ENCODE measurements at places on chromosomes 3 and 15.
A peak's percentile ranks its signal among the peaks of the same experiment; 100 is the strongest.

DNA sequence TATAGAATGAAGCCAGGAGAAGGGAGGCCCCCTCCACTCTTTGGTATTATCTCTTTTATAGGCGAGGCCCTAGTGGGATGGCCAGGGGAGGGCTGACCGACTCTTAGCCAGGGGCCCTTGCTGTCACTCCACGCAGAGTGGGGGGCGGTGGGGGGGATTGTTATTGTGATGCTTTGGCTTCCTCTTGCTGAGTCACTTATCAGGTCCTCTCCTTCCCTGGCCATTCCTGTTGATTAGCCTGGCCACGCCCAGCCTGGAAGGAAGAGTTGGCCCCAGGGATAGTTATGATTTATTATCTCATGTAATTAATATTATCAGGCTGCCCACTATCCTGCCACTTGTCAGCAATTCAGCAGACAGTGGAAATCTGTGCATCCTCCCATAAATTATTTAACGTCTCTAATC is 25.5 kb upstream of the SKOR1 start:
- no peak for DNase-seq

DNA sequence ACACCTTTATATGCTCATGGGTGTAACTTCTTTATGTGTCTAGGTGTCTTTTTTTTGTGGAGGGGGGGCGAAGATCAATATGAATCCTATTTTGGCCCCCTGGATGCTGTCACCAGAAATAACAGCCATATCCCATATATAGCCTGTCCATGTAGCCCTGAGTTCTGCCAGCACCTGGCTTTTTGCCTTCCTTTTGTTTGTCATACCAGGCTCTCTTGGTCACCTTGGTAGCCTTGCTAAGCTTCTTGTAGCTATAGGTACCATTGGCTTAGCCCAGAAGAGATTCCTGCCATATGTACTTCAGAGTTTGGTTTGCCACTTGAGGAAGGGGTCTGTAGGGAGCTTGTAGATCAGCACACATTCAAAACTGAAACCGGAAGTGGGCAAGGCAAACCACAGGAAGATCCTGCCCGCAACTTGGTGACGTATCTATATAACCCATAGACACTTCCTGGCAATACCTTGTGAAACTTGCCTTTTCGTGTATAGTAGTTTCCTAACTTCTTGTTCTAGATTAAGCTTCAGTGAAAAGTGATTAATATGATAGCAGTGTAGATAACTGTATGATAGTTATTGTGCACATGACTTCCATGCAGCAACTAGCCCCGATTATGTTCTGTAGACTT is 11.9 kb downstream of the RASA2 start:
- DNase-seq, result peak; percentile 14

DNA sequence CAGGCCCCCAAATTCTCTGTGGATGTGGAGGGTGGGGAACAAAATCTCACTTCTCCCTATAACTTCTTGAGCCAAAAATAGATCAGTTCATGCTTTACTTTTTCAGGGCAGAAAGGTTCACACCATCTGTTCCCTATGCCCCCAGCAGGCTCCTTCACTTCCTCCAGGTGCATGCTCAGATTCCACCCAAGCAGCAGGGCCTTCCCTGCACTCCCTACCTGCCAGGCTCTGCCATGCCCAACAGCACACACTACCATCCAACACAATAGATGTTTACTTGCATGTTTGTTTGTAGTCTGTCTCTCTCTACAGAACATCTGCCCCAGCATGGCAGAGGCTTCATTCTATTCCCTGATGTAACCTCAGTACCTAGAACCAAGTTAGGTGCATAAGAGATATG is 43.3 kb downstream of the GABRB3 start:
- no peak for DNase-seq

- DNase-seq, result no peak
These were observed 193.8 kb downstream of the NR1D2 start for GRCh38 chr3:24138876-24139256.

GRCh38 chr3:143707848-143708247 is 140.4 kb downstream of the SLC9A9 start:
- no peak for DNase-seq

DNA sequence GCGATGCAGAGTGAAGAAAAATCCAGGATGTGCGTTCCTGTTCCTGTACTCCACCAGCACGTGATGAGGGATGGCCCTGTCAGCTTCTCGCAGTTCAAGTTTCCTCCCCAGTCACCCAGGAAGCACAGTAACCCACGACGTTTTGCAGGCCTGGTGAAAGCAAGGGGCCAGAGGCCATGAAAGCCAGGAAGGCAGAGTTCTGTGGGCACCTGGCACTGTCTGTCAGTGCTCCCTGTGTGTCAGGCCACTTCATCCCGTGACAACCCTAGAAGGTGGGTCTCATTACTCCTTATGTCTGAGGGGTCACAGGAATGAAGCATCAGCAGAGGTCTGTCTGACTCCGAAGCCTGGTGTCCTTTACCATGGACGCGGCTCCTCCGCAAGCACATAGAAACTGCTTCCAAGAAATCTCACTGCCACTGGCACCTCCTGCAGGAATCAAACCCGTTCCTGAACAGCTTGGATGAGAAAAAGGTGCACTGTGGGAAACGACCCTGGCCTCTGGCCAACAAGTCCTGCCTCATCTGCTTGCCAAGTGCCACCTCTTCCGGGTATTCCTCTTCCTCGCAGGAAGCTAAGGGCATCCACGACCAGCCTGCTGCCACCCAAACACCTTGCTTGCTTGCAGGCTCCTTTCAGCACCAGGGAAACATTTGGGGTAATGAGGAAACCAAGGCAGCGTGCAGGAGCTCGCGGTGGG is 14.6 kb downstream of the RAB43 start:
- DNase-seq, result no peak

DNA sequence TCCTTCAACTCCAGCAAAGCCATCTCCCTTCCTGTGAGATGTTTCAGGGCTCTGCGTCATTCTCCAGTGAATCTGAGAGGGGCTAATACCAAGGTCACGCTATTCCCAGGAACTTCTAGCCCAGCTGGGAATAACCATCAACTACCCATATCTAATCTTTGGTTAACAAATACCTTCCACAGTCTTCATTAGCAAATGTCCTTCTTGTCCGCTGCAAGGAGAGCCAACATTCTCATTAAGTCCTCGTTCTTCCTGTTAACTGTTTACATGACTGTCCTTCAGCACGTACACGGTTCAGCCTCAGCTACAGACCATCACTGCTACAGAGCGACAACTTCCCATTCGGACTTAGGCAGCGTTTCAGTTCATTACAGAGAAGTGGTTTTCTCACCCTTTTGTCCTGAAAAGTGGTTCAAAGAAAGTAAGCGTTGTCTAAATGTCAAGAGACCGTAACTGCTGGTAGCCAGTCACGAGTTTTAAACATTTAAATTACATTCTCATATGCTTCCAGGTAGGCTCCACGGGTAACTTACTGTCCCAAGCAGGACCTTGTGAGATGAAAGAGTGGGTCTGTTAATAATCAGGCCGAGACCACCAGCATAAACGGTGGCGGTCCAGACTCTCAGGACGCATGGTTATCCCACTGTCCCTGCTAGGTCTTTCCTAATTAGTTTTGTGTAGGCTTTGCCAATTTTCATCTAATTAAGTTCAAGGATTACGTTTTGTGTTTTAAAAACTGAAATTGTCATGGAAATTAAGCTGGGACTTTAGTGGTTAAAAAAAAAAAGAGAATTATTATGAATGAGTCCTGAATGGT is 63.8 kb downstream of the CHSY1 start:
- DNase-seq, result no peak

- DNase-seq, result no peak
These were observed 52.6 kb downstream of the AGTR1 start for GRCh38 chr3:148750296-148750695.

GRCh38 chr3:51712963-51713362 is 6.1 kb downstream of the GRM2 start:
- DNase-seq, result no peak

DNA sequence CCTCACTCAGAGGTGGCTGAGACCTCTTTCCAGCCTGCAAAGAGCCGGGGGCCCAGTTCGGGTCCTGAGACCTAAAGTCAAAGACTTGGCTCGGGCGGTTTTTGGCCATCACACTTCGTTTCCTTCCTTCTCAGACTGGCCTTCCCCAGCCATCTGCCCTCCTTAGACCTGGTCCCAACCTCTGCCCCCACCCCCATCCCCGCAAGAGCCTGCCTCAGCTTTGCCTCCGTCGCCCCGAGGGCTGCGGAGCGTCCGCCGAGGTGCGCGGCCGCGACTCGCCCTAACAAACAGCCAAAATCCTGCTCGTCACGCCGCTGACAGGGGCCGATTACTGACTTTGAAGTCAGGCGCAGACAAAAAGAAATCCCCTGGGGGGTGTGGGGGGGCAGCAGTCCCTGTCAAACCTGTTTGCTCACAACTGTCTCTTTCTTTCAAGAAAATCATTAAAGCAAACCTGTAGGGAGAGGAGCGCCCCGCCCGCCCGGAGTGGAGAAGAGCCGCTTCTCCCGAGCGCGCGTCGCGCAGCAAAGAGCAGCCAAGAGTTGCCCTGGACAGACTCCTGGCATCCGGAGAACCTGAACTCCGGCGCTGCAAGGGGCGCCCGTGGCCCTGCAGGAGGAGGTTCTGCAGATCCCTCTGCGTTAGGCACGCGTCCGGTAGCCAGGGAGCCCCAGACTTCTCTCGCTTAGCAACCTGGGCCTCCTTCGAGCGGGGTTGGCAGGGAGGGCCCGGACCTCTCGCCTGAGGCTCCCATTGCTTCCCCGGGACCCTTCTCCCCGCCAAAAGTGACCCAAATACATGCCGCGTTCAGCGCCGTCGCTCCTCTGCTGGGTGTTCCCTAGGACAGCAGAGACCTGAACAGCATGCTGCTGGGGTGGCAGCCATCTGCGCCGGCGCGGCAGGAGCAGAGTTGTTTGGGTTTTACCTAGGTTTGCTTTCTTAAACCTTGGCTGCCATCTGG is 4.5 kb downstream of the SOX14 start:
- DNase-seq, result no peak

DNA sequence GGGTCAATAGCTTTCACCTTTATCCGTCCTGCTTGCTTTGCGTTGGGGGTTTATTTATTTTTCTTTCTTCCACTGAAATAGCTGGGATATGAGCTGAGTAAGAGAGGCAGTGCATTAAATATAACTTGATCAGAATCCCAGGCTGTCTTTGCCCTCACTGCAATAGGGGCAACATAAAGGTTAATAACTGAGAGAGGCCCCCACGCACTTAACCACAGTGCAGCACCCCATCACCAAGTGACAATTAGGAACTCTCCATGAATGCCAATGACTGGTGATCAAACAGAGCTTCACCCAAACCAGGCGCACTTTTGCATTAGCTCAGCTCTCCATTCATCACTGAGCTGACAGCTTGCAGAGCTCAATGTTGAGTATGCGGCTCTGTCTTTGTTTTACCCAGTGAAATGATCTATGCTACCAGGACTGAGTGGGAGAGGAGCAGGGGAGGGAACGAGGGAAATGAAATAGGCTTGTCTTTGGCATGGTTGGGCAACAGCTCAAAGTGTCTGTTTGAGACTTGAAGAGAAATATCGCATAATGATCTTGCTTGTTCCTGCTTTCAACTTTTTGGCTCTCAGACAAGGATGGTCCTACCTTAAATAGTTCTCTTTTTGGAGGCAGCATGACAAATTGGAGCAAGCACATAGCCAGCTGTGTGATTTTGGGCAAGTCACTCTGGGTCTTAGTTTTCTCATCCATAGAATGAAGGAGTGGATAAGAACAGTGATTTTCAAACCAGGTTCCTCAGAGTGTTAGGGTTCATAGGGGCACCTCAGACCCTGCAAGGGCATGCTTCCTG is 14.5 kb upstream of the GLCE start:
- DNase-seq, result peak; percentile 70

DNA sequence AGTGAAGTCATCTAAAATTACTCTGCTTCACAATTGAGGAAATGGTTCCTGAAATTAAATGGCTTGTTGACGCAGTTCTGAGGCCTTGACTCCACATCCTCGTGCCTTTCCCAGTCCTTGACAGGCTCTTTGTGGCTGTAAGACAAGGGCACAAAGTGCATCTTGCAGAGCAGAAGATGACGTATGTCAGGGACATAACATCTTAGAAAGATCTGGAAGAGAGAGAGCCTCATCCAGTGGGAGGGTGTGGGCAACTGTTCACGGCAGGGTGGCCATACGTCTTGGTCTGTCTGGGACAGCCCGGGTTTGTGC is 91.0 kb downstream of the CHRNA7 start:
- no peak for DNase-seq

DNA sequence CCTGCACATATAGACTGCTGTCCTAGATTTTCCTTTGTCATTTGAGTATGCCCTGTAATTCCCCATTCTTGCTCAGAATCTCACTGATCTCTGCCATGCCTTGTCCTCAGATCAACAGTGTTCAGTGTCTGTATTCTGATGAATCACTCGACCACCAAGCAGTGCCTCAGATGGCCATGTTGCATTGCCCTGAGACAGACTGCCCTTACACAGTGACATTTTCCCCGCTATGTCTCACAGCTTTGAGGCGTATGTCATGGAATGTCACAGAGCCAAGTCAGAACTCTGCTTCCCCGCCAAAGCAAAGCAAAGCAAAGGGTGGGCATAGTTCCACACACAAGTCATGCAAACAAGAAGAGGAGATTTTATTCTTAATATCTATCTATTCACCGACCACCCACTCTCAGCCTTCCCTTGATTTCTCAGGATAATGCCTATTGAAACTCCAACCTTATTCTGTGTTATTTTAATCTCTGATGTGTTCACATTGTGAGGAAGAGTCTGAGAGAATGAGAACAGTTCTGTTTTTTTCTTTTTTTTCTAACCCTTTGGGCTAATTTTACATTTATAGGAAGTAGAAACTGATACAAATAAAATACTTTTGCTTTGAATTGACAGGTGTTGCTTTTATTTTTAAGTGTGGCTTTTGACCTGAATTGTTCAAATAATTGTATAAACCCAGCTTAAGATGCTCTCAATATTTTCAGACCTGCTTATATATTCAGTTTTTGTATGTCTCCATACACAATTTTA is 16.9 kb upstream of the PSMD6 start:
- no peak for DNase-seq

GRCh38 chr15:42591238-42591934 is 16.0 kb downstream of the STARD9 start:
- DNase-seq, result no peak

DNA sequence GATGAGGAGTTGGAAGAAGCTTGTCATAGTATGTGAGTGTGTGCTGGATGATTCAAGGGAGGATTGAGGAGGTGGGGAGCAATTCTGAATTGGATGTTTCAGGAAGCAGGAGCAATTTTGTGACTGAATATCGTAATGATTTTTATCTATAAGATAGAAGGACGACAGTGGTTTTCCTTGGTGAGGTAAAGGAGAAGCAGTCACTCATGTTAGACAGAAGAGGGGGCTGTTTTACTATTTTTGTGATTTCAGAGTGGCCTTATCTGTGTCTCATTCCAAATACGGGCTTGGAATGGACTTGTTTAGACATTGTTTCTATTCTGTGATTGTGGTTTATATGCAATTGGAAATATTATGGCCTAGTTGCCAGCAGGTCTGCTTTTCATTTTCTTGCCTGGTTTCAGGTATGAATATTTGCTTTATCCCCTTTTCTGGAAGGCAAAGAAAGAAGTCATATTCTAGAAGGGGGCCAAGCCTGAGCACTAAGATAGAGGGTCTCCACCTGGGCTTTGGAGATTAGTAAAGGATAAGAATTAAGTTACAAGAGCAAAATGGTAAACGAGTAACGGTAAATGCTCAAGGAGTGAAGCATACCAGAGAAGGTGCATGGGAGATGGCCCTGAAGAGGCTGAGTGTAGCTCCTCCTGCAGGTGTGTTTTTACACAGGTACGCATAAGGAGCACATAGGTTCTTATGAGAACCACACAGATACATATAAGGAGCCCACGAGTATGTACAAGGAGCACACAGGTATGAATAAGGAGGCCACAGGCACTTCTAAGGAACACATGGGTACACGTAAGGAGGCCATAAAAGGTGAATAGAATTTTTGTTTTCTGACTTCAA is 124.6 kb upstream of the KCNAB1 start:
- DNase-seq, result no peak

GRCh38 chr3:27166888-27167287 is 202.3 kb downstream of the NEK10 start:
- no peak for DNase-seq
